ENCODE measurements at places on chromosomes 6 and 20.

- DNase-seq: no peak
These were observed 176.9 kb upstream of the CITED2 start for GRCh38 chr6:139551376-139551775.

GRCh38 chr6:15309611-15310283, 63.9 kb downstream of the JARID2 start:
- no peak for DNase-seq

- DNase-seq: no peak
These were observed 19.7 kb upstream of the GTSF1L start for GRCh38 chr20:43746344-43747137.

DNA sequence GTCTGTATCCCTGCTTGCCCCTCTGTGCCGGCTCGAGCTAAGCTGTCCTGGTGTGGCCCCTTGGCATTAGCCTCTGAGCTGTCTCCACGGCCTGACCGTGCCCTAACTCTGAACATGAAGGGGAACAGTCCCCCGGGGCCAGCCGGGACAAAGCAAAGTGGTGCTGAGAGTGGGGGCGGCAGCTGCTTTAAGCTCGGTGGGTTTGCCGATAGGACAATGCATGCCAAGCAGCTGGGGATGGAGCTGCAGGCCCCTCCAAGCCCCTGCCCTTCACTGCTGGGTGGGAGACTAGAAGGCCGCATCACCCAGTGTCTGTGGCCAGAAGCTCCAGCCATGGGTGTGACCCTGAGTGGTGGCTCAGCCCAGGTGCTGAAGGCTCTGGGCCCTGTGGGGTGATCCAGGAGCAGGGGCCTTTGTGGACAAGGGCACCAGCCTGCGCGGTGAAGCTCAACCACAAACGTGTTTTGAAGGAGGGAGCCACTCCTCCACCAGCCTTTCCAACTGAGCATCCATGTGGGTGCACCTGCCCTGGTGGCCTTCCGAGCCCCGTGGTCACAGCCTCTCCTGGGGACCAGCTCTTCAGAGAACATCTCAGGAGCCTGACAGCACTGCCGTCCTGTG, 242.5 kb downstream of the ERMARD start:
- DNase-seq: no peak

- DNase-seq: no peak
These were observed 118.6 kb downstream of the LAMP5 start for GRCh38 chr20:9632991-9633390.

- DNase-seq: no peak
These were observed 43.8 kb downstream of the PTCHD4 start for GRCh38 chr6:48067148-48067712.

DNA sequence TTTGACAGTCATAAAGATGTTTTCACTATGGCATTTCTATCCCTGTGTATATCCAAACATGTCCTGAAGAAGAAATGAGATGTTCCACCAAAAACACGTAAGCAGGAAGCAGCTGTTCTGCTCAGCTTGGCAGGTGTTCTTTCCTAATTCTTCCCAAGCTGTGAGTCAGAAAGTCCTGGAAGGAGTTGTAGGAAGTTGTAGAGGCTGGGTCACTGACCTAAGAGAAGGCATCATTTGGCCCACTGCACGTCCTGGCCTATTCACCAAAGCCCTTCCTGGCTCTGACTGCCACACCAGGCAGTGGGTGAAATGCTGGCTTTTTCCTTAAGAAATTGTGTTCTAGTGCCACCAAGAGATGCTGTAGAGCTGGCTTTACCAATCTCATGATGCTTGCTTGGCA, 40.3 kb downstream of the STX11 start:
- no peak for DNase-seq

DNA sequence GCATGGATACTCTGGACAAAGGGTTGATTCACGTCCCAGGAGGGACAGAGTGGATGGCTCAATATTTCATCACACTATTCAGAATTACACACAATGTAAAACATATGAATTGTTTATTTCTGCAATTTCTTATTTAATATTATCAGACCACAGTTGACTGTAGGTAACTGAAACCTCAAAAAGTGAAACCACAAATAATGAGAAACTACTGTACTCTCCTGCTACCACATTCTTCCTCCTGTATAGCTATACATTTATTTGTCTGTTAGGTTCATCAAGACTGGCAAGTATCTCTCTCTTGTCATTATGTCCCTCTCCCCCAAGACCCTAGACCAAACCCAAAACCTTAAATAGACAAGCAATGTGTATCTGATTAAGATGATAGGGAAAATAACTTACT, 60.0 kb downstream of the SYCP2 start:
- DNase-seq: no peak

DNA sequence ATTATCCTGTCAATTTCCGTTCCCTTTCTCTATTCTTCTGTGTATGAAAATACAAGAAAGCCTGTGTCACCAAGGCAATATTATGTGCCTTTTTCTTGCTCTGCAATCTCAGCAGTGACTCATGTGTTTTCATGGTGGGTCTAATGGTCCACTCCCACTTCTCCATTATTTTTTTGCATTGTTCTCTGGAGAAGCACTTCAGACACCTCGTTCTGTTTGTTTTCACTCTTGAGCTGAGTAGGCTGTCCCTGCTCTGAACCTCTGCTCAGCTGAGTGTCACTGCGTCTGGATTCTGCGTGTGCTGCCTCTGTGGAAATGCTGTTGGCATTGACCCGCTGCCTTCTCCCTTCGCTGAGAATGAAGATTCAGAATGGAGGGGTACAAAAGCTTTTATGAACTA, 230.6 kb downstream of the TMEM242 start:
- no peak for DNase-seq

DNA sequence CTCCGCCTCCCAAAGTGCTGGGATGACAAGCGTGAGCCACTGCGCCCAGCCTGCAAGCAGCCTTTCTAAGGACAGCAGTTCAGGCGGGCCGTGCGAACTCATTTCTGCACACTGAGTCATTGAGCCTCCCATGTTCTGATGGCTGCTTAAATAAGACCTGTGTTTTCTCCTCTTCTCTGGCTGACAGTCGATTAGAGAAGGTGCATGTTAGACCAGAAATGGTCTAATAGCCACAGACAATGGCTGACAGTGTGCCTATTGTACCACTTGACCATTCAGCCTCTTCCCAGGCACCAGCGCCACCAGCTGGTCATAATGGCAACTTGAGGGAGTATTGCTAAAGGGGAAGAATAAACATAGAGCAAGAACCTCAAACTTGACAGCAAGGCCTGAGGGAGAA, 6.2 kb downstream of the CST11 start:
- peak; percentile 51 for DNase-seq

GRCh38 chr20:16864963-16865362, 116.8 kb downstream of the OTOR start:
- no peak for DNase-seq

GRCh38 chr6:3755637-3756545, 4.4 kb upstream of the PXDC1 start:
- no peak for DNase-seq

DNA sequence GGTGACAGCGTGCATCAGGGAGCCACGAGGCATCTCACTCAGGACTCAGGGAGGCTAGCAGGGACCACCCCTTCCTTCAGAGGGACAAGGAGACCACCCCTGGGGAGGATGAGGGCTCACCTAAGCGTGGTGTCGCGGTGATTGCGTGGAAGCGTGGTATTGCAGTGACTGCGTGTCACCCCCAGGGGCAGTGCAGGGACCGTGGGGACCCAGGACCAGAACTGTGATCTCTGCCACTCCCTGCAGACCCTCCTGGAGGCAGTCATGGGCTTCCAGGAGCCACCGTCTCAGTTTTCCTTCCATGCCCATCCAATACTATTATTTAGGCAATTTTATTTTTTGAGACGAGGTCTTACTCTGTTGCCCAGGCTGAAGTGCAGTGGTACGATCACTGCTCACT, 147.1 kb downstream of the TAF4 start:
- no peak for DNase-seq

GRCh38 chr6:113211170-113211569, 646.0 kb upstream of the MARCKS start:
- no peak for DNase-seq

DNA sequence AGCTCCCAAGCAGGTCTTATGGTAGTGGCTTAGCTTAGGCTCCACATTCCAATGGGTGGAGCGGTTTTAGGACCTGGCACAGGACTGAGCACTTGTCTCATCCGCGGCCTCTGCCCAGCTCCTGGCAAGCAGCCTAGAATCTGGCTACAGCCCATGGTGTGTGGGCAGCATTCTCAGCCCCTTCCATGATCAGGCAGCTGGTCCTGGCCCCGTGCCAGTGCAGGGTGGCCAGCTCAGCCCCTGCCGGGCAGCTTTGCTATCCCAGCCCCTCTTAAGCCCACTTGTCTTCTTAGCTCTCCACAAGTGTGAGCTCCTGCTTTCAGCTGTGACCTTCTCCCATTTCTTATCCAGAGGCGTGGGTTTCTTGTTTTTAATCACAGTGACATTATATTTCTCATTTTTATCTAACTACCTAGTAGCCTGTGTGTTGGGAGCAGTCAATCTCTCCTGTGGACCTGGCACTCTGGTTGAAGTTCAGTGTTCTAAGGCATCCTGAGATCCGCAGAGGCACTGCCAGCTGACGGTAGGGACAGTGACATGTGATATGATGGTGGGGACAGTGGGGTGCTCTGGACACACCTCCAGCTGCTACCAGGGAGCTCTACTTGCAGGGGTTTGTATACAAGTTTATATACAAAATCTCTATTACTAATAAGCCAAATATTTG, 119.9 kb upstream of the PRND start:
- no peak for DNase-seq

GRCh38 chr6:93235775-93236174, 183.6 kb downstream of the EPHA7 start:
- no peak for DNase-seq

Data from anterior cingulate cortex (tissue), 58 donors.